ENCODE measurements at places on chromosomes 6 and 20.
A peak's percentile ranks its signal among the peaks of the same experiment; 100 is the strongest.

DNA sequence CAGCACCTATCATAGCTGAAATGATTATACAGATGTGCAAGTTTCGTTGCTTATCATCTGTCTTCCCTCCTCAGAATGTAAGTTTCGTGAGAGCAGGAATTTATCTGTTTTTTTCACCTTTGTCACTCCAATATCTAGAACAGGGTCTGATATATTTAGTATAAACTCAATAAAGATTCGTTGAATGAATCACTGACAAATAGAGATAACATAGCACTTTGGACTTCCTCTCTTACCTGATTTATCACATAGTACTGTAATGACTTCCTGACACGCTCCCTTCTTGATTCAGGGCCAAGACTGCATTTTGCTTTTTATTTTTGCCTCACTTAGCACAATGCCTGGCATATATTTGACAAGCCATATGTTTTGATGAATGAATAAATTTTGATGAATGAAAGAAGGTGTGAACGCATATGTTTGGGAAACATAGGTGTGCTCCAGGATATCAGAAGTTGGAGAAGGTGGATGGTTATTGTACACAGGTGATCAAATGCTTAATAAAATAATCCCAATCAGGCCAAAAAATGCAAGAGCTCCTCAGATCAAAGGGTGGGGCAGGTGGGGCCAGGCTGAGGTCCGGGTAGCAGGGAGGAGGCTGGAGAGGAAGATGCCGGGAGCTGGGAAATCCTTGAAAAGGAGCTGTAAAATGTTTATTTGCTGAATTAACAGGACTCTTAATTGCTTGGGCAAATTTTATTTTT lies 33.0 kb downstream of the PIM1 start:
- DNase-seq: no peak

GRCh38 chr6:115000736-115001135 lies 657.9 kb upstream of the HS3ST5 start:
- DNase-seq: no peak

- DNase-seq: no peak
Measured at GRCh38 chr6:69179681-69180080, 544.6 kb downstream of the ADGRB3 start.

GRCh38 chr6:444653-445275 lies 53.2 kb downstream of the IRF4 start:
- DNase-seq: no peak

- DNase-seq: no peak
Measured at GRCh38 chr6:165776691-165777090, 113.7 kb upstream of the PDE10A start.

DNA sequence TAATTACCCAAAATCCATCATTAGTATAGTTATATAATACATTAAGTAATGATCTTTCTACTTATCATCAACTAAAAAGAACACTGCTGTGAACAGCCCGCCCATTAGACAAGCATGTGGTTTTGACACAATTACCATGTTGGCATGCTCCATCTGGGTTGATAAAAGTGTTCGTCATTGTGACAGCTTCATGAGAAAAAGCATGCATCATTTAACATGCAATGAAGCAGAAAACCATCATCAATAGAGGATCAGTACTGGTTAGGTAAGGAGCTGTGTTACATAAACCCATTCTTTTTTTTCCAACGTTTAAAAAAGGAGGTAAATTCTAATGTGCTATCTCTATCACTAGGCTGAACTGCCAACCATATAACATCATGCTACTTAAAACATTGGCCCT lies 101.9 kb downstream of the EPB41L2 start:
- no peak for DNase-seq

DNA sequence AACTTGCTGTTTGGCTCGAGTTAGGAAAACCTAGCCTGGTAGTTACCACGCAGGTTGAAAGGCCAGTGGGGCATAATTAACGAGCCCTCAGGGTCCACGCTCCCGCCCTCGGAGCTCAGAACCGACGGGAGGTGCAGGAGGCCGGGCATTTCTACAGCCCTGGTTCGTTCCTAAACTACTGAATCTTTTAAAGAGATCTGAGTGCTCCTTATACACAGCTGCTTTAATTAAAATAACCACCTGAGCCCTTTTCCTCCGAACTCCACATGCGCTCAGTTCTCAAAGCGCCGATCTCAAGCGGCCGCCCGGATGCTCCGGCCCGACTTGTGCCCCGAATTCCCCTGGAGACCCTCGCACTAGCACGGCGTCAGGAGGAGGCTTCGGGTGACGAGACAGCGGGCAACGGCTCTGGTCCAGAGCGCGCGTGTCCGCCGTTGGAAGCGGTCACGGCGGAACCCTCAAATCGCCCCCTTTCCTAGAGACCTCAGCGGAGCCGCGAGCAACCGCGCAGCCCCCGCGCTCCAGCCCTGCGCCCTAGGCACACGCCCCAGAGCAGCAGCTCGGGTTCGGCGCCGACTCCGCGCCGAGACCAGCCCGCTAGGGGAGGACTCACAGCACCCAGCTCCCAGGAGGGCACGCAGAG lies 397 bp downstream of the WDR27 start:
- DNase-seq: no peak

GRCh38 chr20:44357020-44357419 lies 1.5 kb downstream of the HNF4A start:
- DNase-seq: no peak

- peak; percentile 70 for DNase-seq
Measured at GRCh38 chr6:118980063-118980462, 45.1 kb upstream of the MCM9 start.

- DNase-seq: no peak
Measured at GRCh38 chr6:132888701-132889100, 74.3 kb downstream of the RPS12 start.

DNA sequence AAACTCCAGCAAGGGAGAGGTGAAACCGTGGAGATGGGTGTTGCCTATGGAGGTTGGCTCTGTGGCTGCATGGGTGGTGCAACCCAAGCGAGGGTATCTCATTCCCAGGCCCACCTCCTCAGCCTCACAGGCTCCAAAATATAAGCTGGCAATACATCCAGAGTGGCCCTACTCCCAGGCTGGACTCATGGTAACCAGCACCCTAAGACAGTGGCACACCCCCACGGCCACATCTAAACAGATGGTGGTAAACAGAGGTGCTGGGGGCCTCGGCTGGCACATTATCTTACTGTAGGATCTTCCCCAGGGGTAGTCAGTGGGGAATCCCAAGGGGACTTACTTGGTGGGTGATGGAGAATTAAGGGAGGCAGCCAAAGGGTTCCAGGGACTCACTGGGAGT lies 33.7 kb upstream of the CCND3 start:
- no peak for DNase-seq

- DNase-seq: no peak
Measured at GRCh38 chr6:38025451-38025850, 205.9 kb downstream of the ZFAND3 start.

- no peak for DNase-seq
Measured at GRCh38 chr20:20593447-20594170, 118.8 kb downstream of the RALGAPA2 start.

- no peak for DNase-seq
Measured at GRCh38 chr6:117555262-117555849, 47.0 kb downstream of the GOPC start.

DNA sequence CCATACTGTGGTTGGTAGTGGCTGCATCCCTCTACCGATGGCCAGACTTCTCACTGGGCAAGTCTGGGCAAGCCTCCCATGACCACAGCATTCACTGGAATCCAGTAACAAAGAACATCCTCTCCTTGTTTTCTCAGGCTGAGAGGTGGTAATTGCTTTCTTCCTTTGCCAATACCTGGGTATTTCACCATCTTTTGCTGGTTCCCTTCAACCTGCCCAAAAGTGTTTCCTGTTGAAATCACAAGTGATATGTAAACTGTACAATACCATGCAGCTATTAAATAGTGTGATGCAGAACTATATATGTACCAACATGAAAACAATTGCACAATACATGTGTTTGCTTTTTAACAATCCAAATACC lies at the start of gene PTCHD4:
Gene PTCHD4 (minus strand): TSS at position 55 of the 364 bp plus-strand sequence. CDS start 42,240 bp downstream, outside the sequence.
- DNase-seq: no peak

- no peak for DNase-seq
Measured at GRCh38 chr20:62814060-62814708, 2.7 kb upstream of the COL9A3 start.

- no peak for DNase-seq
Measured at GRCh38 chr6:167094820-167095637, 27.9 kb upstream of the CCR6 start.

GRCh38 chr20:45179166-45179565 lies 4.5 kb downstream of the PI3 start:
- no peak for DNase-seq

DNA sequence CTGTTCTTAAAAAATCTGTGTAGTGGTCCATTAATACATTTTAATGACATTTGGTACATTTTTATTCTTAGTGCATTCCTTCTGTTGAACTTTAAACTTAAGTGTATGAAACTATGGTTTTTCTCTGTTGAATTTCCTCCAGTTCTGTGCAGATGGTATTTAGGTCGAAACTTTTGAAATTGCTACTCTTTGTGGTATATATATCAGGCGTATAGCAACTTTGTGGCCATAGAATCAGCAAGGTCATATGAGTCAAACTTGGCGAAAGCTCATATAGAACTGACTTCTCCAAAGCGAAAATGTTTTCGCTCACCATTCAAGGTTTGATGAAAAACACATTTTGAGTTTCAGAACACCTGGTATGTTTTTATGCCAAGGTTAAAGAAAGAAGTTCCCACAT lies 93.7 kb downstream of the MAP3K4 start:
- DNase-seq: no peak

DNA sequence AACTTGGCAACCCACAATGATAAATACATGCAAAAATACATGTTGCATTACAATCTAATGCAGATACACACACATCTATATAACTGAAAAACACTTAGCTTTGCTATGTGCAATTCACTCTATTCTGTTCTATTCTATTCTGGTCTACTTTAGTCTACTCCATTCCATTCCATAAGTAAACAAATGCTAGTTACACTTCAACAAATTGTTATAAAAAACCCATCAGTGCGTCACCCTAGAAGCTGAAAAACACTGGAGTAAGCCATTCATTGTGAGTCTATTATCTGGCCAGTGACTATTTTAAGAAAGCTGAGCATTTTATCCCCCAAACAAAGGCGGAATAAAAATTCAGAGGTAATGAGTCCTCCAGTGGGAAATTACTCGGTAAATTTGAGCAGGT lies 315.7 kb upstream of the EPHA7 start:
- no peak for DNase-seq

DNA sequence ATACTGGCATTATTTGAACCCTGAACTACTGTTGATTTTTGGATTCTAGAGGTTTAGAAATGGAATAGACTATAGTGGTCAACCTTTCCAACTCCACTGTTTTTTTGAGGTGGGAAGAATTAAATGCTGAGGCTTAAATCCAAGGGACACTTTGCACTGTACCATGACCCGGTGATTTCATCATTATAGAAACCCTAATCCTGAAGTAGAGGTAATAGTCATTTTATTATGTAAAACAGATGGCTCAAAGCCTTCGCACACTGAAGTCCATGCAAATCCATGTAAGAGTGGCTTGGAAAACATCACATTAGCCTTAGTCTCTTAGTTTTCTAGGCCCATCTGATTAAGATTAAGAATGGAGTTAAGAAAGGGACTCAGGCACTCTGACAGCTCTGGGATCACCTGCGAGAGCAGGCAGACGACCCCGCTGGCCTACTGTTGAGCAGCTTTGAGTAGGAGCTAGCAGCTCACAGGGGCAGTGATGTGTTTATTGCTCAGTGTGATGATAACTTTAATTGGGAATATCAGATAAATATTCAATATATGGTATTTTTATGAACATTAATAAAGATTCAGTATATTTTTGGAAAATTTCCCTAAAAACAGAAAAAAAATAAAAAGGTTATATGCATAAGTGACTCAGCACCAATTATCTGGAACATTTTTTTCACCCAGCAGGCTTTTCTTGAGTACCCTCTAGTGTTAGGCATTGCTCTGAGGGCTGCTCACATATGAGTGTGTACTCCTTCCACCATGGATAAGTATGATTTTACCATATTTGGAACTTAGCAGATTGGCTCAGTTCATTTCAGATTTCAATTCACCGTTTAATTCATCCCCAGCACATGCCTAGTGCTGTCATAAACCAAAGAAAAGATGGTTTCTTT lies 13.4 kb downstream of the SLX4IP start:
- no peak for DNase-seq

DNA sequence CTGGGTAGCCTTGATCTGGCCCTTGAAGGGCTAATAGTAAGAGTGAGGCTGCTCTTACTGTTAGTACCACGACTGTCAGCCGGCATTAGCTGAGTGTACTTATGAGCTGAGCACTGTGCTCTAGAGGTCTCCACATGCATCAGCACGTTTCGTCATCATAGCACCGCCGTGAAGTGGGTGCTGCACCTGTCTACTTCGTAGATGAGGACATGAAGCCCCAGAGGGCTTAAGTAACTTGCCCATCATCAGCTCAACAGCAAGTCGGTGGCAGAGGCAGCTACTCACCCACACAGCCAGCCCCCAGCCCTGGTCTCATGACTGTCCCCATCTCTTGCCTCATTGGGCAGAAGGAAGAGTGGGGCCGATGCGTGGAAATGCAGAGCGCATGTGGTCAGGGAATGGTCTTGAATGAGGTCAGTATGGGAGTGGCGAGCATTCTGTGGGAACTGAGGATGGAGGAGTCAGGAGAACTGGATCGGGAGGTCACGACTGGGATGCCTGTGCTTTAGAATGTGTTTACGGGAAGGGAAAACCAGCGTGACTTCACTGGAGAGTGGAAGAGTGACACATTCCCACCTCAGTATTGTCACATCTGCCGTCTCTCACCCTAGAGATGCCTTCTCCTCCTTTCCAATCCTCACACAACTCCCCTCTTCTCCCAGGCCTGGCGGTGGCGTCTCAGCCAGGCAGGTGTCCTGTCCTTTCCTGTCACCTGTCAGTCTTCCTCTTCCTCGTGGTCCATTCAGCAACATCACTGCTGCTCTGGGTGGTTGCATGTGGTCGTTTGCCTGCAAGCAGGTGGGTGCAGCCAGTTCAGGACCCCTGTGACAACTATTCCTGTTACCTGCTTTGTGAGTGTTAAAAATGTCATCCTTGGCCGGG lies 6.0 kb downstream of the SYTL3 start:
- DNase-seq: no peak

DNA sequence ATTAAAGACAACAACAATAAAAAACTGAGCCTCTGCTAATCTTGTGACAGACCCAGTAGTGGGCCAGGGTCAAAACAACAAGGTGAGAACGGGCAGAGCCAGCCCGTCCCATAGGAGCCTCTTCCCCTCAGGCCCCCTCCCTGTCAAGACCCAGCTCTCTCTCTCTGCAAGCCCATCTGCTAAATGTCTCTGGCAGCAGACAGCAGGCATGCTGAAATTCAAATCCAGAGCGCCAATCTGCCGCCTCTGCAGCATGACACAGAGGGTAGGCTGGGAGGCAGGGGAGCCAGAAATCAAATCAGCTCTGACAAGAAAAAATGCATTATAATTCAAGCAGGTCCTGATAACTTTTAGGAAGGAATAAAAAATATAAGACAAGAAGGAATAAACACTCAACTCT lies 26.3 kb downstream of the METTL24 start:
- no peak for DNase-seq

- DNase-seq: no peak
Measured at GRCh38 chr6:12354499-12354898, 64.3 kb downstream of the EDN1 start.

- DNase-seq: no peak
Measured at GRCh38 chr6:131840441-131840840, 32.6 kb downstream of the ENPP1 start.
